Natural killer cell (primary cell): ENCODE measurements at places on chromosomes 4 and X. TPM values are rescaled to one million over a fixed set of nuclear protein-coding genes. Genes with fewer than 3 reads are reported as not detected.

The DIPK2B gene
- total RNA-seq: not detected

GRCh38 chr4:122450847-122451246 is 5.7 kb downstream of the IL2 start:
- H3K4me3 ChIP-seq: no peak overlapping the region
- no peaks in the 10 kb centered on the region for H3K27me3 ChIP-seq
- H3K4me1 ChIP-seq: no peaks in the 10 kb centered on the region
- H3K36me3 ChIP-seq: no peaks in the 10 kb centered on the region
- no peak for DNase-seq

GRCh38 chrX:111850975-111851374 is 25.0 kb upstream of the TRPC5OS start:
- no peaks in the 10 kb centered on the region for H3K36me3 ChIP-seq
- H3K4me1 ChIP-seq: no peaks in the 10 kb centered on the region
- H3K27me3 ChIP-seq: no peaks in the 10 kb centered on the region
- no peak for DNase-seq
- H3K27ac ChIP-seq: no peak overlapping the region

GRCh38 chr4:129378364-129378763 is 282.4 kb downstream of the C4orf33 start:
- no peaks in the 10 kb centered on the region for H3K4me1 ChIP-seq
- H3K4me3 ChIP-seq: no peak overlapping the region

The TLL1 gene
- not detected for total RNA-seq

GRCh38 chrX:20212486-20213089 is 54.1 kb downstream of the RPS6KA3 start:
- H3K27me3 ChIP-seq: no peaks in the 10 kb centered on the region
- DNase-seq: no peak
- peaks cover 9% of the 10 kb centered on the region for H3K36me3 ChIP-seq

DNA sequence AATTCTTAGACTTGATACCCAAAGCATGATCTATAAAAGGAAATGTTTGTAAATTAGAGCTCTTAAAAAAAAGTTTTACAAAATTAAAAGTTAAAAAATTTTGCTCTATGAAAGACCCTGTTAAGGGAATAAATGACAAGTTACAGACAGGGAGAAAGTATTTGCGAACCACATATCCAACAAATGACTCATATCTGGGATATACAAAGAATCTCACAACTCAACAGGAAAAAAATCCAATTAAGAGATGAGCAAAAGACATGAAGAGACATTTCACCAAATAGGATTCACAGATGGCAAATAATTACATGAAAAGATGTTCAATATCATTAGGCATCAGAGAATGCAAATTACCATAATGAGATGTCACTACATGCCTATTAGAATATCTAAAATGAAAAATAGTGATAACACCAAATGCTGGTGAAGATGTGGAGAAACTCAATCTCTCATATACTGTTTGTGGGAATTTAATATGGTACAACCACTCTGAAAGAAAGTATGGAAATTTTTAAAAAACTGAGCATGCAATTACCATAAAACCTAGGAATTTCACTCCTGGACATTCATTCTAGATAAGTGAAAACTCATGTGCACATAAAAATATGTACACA is 100.8 kb upstream of the EOLA2 start:
- H3K27ac ChIP-seq: no peak overlapping the region
- no peak for DNase-seq
- no peaks in the 10 kb centered on the region for H3K36me3 ChIP-seq
- H3K4me3 ChIP-seq: no peak overlapping the region
- no peaks in the 10 kb centered on the region for H3K27me3 ChIP-seq

DNA sequence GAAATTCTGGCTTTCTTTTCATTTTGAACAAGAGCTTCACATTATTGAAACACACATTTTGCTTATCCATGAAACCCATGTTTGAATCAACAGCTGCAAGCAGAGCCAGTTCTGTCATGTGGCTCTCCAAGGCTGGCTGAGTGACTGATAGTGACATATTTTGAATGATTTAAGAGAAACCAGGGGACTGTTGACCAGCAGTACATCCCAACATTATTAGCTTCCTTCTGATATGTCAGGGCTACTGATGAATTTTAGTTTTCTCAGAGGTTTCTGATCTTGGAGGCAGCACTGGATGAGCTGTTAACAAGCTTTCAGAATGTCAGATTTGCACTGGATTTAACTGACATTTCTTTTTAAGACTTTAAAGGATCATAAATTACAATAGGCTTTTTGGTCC is 74.6 kb upstream of the GRXCR1 start:
- H3K36me3 ChIP-seq: no peaks in the 10 kb centered on the region
- H3K4me3 ChIP-seq: no peak overlapping the region
- no peaks in the 10 kb centered on the region for H3K4me1 ChIP-seq
- DNase-seq: no peak

The FAM53A gene
- 1.9 TPM for total RNA-seq

The KDM6A gene
- total RNA-seq: 121 TPM

GRCh38 chr4:119038116-119038841 is 97.4 kb upstream of the MYOZ2 start:
- no peak for DNase-seq
- no peaks in the 10 kb centered on the region for H3K36me3 ChIP-seq
- H3K4me1 ChIP-seq: no peaks in the 10 kb centered on the region
- no peak overlapping the region for H3K27ac ChIP-seq
- no peaks in the 10 kb centered on the region for H3K27me3 ChIP-seq

DNA sequence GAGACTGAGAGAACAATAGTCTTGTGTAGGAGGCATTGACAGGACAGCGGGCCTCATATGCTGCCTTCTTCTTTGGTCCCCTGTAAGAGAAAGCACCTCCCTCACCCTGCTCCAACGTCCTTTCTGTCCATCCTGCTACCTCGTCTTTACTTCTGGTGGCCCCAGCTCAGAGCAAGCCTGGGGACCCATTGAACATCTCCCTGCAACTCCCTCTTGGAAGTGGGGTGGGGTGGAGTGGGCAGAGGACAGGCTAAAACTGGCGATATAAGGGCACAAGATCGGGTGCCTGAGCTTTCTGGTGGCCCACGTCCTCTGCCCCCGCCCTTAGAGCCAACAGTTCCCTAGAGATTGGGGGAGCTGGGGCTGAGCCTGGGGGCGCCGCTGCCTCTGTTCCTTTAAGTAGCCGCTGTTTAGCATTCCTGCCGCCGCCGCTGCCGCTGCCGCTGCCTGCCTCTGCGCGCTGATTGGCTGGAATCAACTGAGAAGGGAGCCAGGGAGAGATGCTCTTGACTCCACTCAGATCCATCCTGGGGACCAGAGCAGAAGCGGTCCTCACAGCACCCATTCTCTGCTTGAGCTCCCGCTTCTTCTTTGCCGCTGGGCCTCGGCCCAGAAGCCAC is at the start of gene DLG3:
Gene DLG3 (plus strand): TSS at position 510 of the 620 bp plus-strand sequence. CDS start 367 bp downstream, outside the sequence.
- H3K27ac ChIP-seq: no peak within 1 kb of the TSS
- H3K4me1 ChIP-seq: peaks cover 12% of the 10 kb centered on the region
- H3K27me3 ChIP-seq: peaks cover 12% of the 10 kb centered on the region
- DNase-seq: no peak
- no peaks in the 10 kb centered on the region for H3K36me3 ChIP-seq
- H3K4me3 ChIP-seq: no peak within 1 kb of the TSS

The SYNPO2 gene
- total RNA-seq: 0.18 TPM

GRCh38 chr4:31343061-31343460 is 622.9 kb downstream of the PCDH7 start:
- H3K27me3 ChIP-seq: no peaks in the 10 kb centered on the region
- no peak overlapping the region for H3K4me3 ChIP-seq
- DNase-seq: no peak
- no peak overlapping the region for H3K27ac ChIP-seq

DNA sequence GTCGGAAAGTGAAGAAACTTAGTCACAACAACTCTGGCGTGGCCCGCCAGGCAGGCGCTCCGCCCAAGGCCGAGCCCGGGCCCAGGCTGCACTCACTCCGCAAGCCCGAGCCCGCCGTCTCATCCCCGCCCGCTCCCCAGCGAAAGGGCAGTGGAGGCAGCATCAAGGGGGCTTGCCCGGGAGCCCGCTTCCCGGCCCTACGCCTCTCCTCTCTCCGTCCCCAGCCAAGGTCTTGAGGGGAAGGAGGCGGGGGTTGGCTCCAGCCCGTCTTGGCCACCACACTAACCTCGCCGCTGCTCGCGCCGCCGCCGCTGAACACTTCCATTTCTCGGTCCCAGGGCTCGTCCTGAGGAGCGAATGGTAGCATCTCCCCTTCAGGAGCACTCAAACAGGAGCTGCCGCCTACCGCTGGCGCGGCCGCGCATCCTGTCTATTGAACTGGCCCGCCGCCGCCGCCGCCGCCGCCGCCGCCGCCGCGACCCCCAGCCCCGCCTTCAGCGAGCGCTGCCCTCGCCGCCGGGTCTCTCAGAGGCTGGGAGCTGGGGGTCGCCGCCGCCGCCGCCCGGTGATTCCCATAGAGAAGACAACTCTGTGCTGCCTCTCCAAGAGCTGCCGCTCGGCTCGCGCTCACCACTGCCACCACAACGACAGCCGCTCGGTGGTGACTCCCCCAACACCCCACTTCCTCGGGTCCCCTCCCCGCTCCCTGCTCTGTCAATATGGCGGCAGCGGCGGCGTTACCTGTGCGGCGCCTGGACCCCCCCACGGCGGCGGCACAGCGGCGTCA is at the start of gene RPS6KA6:
Gene RPS6KA6 (minus strand): TSS at position 667 of the 787 bp plus-strand sequence. CDS start 300 bp downstream, at position 367.
- H3K27ac ChIP-seq: no peak within 1 kb of the TSS
- no peak within 1 kb of the TSS for H3K4me3 ChIP-seq
- H3K36me3 ChIP-seq: no peaks in the 10 kb centered on the region

The XAGE1A gene
- not detected for total RNA-seq

- H3K27ac ChIP-seq: no peak overlapping the region
- H3K4me1 ChIP-seq: no peaks in the 10 kb centered on the region
- no peaks in the 10 kb centered on the region for H3K36me3 ChIP-seq
- H3K4me3 ChIP-seq: no peak overlapping the region
Measured at GRCh38 chr4:96599752-96600151, 759.9 kb downstream of the PDHA2 start.

The STBD1 gene
- 1.3 TPM for total RNA-seq

- no peak overlapping the region for H3K4me3 ChIP-seq
- peaks cover 6% of the 10 kb centered on the region for H3K27me3 ChIP-seq
- H3K36me3 ChIP-seq: no peaks in the 10 kb centered on the region
- H3K4me1 ChIP-seq: no peaks in the 10 kb centered on the region
Measured at GRCh38 chr4:6463311-6464289, 8.8 kb downstream of the PPP2R2C start.

The GPRASP2 gene
- 0.43 TPM for total RNA-seq

GRCh38 chr4:185036842-185037241 is 18.6 kb downstream of the HELT start:
- H3K27me3 ChIP-seq: peaks cover 2% of the 10 kb centered on the region
- H3K4me3 ChIP-seq: no peak overlapping the region
- no peak overlapping the region for H3K27ac ChIP-seq
- H3K36me3 ChIP-seq: no peaks in the 10 kb centered on the region
- no peaks in the 10 kb centered on the region for H3K4me1 ChIP-seq

- no peak overlapping the region for H3K4me3 ChIP-seq
- no peak overlapping the region for H3K27ac ChIP-seq
- H3K27me3 ChIP-seq: no peaks in the 10 kb centered on the region
- H3K36me3 ChIP-seq: no peaks in the 10 kb centered on the region
- no peak for DNase-seq
- H3K4me1 ChIP-seq: no peaks in the 10 kb centered on the region
Measured at GRCh38 chr4:129971419-129971818, 875.5 kb downstream of the C4orf33 start.

The MAGEA10 gene
- not detected for total RNA-seq

- H3K27ac ChIP-seq: no peak overlapping the region
- no peak overlapping the region for H3K4me3 ChIP-seq
- H3K36me3 ChIP-seq: no peaks in the 10 kb centered on the region
- no peak for DNase-seq
- H3K4me1 ChIP-seq: no peaks in the 10 kb centered on the region
Measured at GRCh38 chr4:75135068-75135825, 202.3 kb downstream of the PARM1 start.

- H3K36me3 ChIP-seq: no peaks in the 10 kb centered on the region
- peaks cover 54% of the 10 kb centered on the region for H3K4me1 ChIP-seq
- DNase-seq: peak; percentile 38
- H3K27me3 ChIP-seq: no peaks in the 10 kb centered on the region
- peak overlapping the region; percentile 97 for H3K27ac ChIP-seq
Measured at GRCh38 chrX:65596270-65597034, 61.9 kb upstream of the LAS1L start.

The TRMT2B gene
- 36.7 TPM for total RNA-seq

DNA sequence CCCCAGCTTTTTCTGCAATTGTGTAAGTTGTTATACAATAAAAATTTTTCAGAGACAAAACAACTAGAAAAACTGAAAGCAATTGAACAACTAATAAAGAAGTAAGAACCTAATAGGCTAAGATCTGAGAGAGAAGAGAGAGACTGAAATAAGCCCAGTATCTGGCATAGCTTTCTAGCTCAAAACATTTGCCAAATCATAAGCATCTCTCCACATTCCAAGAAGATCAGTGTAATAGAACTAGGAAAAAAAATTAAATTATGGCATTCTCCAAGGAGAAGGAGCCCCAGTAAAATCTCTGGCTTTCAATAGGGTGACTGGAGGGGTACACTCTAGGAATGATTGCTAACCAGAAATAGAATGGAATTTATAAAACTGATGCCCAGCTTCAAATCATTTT is 19.0 kb upstream of the PPP3CA start:
- no peaks in the 10 kb centered on the region for H3K4me1 ChIP-seq
- no peaks in the 10 kb centered on the region for H3K27me3 ChIP-seq
- no peak overlapping the region for H3K4me3 ChIP-seq
- no peaks in the 10 kb centered on the region for H3K36me3 ChIP-seq
- no peak overlapping the region for H3K27ac ChIP-seq

DNA sequence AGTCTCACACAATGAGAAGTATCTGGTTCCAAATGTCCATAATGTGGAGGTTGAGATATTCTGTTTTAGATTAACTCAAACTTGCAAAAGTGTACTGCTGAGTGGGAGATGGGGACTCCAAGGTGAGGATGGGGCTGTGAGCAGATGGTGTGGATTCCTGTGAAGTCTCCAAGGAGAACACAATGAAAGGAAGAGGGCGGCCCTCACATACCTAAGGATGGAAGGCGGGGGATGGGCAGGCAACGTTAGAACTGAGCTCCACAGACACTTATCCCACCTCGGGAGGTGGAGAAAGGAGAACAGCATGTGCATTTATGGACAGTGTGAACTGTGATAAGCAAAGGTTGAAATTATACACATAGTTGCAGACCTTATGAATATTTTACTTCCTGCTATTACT is 9.9 kb upstream of the SPATA4 start:
- DNase-seq: no peak
- H3K4me3 ChIP-seq: no peak overlapping the region
- no peaks in the 10 kb centered on the region for H3K4me1 ChIP-seq
- no peaks in the 10 kb centered on the region for H3K36me3 ChIP-seq

The GAB3 gene
- total RNA-seq: 89.8 TPM
